Suppressor macrophage (primary cell): ENCODE measurements at places on chromosomes 7 and 10.

DNA sequence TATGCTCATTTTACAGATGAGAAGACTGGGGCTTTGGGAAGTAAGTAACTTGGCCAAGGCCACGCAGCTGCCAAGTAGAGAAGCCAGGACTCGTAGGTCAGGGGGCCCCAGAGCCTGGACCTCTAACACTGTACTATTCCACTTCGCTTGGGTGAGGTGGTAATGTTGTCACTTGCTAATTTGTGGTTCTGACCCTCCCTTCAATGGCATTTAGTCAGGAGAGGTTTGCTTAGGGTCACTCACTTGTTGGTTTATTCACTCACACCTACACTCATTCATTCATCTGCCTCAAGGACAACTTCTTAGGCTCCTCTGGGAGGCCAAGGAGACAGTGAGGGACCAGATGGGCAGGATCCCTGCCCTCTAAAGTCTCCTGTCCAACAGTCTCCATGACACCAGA lies 21.3 kb downstream of the BTBD16 start:
- no peak for DNase-seq

DNA sequence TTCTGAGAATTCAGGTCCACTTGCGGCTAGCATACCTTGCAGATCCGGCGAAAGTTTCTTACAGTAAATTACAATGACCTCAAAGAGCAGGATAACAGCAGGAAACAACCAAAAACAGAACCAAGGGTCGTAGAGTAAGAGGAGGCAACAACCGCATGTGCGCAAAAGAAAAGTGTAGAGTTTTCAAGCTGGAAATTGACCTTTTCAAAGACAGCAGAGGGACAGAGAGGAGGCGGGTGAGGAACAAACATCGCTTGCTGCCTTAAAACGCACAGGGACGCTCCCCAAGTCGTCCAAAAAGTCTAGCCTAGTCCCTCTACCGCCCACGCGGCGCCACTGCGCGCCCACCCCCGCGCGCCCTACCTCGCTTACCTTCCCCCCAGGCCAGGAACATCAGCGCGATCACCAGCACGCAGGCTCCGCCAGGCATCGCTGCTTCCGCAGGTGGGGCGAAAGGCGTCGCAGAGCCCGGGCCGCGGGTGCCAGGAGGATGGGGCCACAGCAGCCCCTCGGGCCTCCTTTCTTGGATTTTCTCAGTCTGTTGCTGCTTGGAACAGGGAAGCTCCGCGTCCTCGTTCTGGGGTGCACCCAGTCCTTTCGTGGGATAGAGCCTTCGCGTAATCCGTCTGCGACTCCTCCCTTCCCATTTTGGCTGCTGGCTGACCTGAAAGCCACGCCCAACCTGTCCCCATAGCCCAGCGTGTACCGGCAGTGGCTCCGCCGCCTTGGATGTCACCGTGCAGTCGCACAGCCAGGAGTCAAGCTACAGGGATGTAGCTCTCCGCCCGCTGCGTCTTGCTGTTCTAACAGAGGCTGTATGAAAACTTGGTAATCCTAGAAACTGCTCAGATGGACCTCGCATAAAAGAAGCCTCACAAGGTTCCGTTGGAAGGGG lies at the start of gene VWDE:
Gene VWDE, minus strand, starts transcription at position 579 of the 895 bp plus-strand sequence. Its CDS starts 149 bp downstream, at position 430.
- DNase-seq, result peak; percentile 17

- DNase-seq, result peak; percentile 66
Measured at GRCh38 chr10:78577712-78578111, 491.1 kb upstream of the ZMIZ1 start.

DNA sequence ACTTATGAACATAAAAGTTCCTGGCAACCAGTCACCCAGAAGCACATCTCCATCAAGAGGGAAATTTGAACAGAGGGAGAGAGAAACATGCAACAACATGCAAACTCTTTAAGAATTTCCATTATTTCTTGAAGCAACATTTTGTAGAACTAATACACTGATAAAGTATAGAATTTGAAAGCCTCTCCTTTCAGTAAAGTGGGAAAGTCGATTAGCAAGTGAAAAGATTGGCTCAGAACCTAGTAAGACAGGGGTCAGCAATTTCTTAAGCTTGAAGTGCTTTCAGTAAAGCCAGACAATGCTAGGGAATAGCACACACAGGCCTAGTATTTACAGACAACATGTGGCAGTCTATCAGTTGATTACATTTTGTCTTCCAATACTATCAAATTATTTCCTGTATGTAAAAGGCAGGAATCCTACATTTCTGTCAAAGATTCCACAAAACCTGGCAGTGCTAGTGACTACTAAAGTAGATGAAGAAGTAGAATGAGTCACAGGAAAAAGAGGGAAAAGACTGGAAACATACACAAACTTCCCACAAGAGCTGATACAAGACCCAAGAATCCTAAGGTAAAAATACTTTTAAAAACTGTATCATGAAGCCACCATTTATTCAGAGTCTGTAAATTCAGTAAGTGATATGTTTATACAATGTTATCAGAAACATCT lies 25.2 kb downstream of the DNAJC1 start:
- DNase-seq, result no peak

DNA sequence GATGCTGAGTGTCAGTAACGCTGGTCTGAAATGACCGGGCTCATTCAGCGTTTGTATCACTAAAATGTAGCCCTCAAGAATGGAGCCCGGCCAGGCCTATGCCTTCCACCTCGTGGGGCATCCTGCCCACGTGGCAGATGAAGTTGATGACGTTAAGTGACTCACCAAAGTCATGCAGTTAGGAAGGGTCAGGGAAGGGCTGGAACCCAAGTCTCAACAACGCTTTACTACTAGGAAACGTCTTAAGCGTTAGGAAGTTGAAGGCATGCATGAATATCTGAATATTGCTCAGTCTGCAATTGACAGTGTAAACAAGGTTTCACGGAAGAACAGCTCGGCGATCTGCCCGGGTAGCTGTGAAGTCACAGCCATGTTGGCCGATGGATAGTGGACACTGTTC lies 14.0 kb upstream of the UBE3C start:
- no peak for DNase-seq

GRCh38 chr7:36289833-36290661 lies 99.6 kb upstream of the ANLN start:
- DNase-seq, result peak; percentile 42

GRCh38 chr7:126803990-126804389 lies 448.8 kb downstream of the GRM8 start:
- no peak for DNase-seq

GRCh38 chr7:154423231-154423630 lies 371.0 kb downstream of the DPP6 start:
- no peak for DNase-seq

DNA sequence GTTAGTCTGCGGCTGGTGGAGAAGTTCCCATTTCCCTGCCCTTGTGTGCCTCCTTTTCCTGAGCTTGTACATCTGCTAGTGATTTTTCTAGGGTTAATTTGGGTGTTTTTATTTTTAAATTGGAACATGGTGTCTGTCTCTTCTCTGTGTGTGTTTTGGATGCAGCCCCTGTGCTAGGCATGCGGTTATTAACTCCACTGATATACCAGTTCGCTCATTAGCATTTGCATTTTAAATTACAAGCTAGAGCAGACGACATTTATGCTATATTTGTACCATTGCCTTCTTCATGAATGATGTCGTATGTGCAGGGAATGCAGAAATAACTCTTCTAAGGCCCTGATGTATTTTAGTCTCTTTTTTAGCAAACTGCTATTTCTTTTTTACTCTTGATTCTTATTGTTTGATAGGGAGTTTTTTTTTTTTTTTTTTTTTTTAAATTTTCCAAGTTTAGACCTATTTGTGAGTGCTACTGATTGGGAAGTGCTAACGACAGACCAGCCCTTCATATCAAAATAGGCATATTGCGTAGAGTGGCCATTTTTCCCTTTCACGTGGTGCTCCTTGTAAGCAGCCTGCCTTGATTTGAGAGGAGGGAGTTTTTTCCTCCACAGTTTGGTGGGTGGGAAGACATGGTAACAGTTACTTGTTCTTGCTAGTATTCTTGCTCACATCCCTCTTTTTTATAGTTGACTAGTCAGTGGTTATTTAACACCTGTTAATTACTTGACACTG lies 89.6 kb downstream of the LRRC4 start:
- DNase-seq, result no peak

- no peak for DNase-seq
Measured at GRCh38 chr10:94264085-94264484, 98.7 kb downstream of the NOC3L start.

- DNase-seq, result no peak
Measured at GRCh38 chr10:76885816-76886215, 751.8 kb downstream of the KCNMA1 start.

DNA sequence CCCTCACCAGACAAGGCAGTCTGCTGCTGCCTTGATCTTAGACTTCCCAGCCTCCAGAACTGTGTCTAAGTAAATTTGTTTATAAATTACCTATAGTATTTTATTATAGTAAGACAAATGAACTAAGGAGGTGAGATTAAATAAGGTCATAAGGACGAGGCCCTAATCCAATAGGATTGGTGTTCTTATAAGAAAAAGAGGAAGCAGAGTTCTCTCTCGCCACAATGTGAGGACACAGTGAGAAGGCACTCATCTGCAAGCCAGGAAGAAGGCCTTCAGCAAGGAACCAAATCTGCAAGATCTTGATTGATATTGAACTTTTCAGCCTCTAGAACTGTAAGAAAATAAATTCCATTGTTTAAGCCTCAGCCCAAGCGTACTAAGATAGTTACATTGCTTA lies 6.1 kb upstream of the ZNF438 start:
- DNase-seq, result no peak

DNA sequence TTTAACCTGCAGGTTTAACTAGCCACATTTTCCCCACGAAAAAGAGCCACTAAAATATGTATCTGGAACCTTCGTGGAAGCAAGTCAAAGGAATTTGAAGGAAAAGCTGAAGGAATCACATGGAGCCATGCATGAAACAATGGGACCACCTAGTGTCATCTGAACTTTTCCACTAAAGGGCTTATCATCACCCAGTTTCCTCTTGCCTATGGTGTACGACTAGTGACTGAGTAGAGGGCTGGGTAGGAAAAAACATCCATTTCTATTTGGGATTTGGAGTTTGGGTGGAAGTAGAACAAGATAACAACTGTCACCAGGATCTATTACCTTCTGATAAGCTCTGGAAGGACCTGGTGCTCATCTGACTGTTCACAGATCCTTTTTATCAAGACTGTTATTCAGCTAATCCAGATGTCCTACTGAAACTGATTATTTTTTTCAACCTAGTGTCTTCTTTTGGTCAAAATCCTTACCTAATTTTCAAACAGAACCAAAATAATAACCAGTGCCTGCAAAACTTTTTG lies 153.2 kb upstream of the COL1A2 start:
- no peak for DNase-seq

GRCh38 chr10:29756451-29756850 lies 121.7 kb upstream of the SVIL start:
- no peak for DNase-seq

DNA sequence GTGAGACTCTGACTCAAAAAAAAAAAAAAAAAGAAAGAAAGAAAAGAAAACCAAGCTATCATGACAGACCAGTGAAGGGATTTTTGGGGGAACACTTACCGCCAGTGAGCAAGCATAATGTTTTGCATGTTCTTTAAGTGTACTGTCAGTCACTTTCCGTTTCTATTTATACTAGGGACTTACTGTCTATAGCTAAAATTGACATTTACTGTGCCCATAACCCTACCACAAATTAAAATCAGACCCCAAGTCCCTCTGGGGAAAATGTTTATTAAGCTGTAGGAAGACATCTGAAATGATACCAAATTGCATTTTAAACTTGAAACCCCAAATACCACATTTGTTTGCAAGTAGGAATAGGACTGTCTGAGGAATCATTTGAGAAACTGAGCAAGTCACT lies 252.8 kb downstream of the TRIL start:
- DNase-seq, result no peak

DNA sequence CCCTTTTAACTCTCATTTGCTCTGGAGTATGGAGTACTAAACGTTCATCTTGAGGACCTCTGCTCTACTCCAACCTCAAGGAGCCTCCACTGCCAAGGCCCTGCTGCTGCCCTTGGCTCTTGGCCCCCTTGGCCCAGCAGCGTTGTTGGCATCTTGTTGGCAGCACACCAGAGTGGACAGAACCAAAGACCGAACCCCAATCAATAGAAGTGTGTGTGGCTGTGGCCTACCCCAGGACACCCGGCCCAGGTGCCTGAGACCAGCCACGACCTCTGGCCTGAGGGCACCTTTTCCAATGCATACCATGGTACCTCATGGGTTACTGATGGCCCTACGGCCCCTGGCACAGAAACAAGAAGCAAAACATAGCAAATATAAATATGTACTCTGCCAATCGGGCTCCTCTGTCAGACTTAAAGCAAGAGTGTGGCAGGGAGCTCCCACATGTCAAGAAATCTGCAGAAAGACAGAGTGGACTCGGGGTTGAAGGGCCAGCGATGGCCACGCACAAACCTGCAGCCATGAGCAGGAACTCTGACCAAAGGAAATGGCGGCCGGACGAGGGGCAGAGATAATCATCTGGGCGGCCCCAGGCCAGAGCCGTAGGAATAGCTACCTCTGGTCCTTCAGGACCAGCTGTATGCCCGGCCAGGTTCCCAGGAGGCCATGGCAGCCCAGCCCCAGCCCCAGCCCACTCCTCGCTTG lies 2.9 kb downstream of the NPC1L1 start:
- no peak for DNase-seq

GRCh38 chr7:81704595-81704994 lies 65.3 kb downstream of the HGF start:
- no peak for DNase-seq

GRCh38 chr7:36605261-36606051 lies 118.8 kb downstream of the AOAH start:
- no peak for DNase-seq

GRCh38 chr7:47587351-47587750 lies 5.4 kb upstream of the TNS3 start:
- peak; percentile 83 for DNase-seq

GRCh38 chr7:19121977-19122588 lies 4.6 kb upstream of the TWIST1 start:
- peak; percentile 56 for DNase-seq

DNA sequence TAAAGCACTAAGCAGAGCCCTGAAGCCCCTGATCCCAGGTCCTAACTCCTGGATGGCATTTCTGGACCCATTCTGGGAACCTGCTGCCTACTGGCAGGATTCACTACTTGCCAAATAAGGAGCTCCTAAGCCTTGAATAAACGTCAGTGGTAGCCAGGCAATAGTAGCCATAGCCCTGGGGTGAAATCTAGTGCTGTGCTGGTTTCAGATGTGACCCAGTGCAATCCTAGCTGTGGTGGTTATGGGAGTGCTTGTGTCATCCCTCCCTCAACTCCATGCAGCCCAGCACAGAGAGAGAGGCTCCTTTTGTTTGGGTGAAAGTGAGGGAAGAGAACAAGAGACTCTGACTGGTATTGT lies 43.7 kb downstream of the PCLO start:
- no peak for DNase-seq

DNA sequence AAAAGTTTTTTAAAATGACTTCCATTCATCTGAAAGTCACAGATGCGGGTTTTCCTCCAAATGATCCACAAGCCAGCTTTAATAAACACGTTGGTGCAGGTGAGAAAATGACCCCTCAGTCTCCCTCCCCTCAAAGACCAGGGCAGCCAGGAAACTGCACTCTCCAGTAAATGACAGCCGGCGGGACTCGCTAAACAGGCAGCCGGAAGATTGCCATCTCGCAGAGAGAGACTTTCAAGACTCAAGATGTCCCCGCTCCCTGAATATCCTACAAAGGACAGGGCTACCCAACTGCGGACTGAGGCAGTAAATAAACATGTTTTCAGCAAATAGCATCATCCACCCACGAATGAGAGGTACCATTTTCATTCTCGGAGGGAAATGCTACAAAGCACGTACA lies 116.8 kb downstream of the DIP2C start:
- DNase-seq, result no peak
